GM12892 (cell line): ENCODE measurements at places on chromosomes 1 and 21.

DNA sequence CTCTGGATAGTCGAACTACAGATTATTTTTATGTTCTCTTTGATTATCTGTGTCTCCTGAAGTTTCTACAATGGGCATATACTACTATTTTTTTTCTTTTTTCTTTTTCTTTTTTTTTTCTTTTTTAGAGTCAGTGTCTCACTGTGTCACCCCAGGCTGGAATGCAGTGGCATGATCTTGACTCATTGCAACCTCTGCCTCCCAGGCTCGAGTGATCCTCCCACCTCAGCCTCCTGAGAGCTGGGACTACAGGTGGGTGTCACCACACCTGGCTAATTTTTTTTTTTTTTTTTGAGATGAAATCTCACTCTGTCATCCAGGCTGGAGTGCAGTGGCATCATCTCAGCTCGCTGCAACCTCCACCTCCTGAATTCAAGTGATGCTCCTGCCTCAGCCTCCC lies 250.7 kb upstream of the KAZN start:
- DNase-seq = no peak

DNA sequence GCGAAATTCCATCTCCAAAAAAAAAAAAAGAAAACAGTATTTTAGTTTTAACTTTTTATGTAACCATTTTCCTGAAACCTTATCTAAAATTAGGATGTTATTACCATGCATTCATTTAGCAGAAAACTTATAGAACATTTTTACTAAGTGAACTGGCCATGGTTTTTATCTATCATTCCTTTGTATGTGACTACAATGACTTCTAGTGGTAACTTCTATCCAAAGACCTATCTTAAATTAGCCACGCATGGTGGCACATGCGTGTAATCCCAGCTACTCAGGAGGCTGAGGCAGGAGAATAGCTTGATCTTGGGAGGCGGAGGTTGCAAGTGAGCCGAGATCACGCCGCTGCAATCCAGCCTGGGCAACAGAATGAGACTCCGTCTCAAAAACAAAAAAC lies 11.4 kb downstream of the GGPS1 start:
- no peak for DNase-seq

DNA sequence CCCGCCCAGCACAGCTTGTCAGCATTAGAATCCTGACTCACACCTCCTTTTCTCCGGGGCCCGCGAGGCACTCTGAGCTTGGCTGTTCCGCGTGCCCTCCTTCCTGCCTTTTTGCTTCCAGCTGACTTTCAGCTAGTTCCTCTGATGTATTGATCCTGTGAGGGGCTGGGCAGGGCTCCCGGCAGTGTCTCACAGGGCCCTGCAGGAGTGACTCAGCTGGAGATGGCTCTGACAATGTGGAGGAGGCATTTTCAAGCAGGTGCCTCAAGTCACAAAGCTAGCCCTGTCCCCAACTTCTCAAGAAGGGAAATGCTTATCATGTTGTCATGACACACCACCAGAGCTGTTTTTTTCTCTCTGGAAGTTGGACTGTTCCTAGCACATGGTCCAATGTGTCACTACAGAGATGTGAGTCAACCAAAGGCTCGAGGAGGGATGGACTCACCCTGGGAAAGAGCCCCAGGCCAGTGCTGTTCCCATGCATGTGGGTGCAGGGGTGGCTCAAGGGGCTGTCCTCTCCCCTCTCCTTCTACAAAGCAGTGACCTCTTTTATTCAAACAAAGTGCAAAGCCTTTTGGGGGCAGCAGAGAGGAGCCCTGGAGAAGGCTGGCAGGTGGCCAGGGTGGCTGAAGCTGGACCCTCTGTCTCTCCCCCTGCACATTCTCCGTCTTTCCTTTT lies 30.6 kb downstream of the SYT6 start:
- no peak for DNase-seq

DNA sequence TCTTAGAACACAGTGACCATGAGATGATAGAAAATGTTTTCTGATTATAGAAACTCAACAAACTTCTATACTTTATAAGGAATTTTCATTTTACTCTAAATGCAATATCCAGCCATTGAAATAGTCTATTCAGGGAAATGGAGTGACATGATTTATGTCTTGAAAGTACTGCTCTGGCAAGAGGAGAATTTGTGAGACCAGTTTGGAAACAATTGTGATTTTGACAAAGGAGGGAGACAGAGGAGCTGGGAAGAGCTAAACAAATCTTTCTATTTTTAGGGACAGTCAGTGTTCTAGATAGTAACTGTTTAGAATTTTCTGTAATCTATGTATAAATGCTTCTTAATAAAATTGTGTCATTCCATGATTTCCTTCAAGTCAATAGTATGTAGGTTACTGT lies 252.3 kb downstream of the FMN2 start:
- DNase-seq = no peak

GRCh38 chr1:244552336-244552735 lies 91.3 kb downstream of the CATSPERE start:
- no peak for DNase-seq

DNA sequence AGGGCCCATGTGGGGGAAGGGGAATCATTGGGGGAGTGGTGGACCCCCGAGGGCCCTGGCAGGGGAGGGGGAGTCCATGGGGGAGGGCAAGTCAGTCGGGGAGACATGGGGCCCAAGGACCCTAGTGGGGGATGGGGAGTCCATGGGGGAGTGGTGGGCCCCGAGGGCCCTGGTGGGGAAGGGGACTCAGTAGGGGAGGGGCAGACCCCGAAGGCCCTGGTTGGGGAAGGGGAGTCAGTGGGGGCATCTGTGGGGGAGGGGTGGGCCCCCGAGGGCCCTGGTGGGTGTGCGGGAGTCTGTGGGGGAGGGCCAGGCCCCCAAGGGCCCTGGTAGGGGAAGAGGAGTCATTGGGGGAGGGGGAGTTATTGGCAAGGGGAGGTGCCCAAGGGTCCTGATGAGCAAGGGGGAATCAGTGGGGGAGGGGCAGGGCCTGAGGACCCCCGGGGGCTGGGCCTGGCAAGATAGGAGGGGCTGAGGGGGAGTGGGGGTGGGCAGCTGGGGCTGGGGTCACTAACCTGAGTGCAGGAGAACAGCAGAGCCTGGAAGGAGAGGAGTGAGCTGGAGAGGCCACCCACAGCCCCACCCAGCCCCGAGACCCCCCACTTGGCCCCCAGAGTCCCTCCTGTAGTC lies 2.1 kb downstream of the MXRA8 start:
- no peak for DNase-seq

DNA sequence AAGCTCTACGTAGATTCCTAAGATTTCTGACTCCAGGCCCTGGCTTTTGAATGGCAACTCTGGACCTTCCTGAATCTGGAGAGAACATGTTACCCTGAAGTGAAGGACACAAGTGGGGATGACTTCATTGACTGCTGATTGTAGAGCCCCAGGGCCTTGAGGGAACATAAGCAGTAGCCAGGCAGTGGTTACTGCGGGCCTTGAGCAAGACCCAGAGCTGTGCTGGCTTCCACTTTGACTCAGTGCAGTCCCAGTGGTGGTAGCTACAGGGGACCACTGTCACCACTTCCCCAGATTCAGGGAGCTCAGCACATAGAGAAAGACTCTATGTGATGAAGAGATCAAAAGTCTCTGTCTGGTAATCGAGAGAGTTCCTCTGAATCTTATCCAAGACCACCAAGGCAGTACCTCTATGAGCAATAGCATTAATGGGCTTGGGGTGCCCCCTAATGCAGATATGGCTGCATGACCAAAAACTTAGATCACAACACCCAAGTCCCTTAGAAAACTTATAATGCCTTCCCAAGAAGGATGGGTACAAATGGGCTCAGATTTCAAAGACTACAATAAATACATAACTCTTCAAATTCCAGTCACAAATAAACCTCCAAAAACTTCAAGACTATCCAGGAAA lies 1278.3 kb downstream of the AMY1C start:
- no peak for DNase-seq

- DNase-seq = no peak
Observed at GRCh38 chr1:88247666-88248065, 436.4 kb upstream of the PKN2 start.

DNA sequence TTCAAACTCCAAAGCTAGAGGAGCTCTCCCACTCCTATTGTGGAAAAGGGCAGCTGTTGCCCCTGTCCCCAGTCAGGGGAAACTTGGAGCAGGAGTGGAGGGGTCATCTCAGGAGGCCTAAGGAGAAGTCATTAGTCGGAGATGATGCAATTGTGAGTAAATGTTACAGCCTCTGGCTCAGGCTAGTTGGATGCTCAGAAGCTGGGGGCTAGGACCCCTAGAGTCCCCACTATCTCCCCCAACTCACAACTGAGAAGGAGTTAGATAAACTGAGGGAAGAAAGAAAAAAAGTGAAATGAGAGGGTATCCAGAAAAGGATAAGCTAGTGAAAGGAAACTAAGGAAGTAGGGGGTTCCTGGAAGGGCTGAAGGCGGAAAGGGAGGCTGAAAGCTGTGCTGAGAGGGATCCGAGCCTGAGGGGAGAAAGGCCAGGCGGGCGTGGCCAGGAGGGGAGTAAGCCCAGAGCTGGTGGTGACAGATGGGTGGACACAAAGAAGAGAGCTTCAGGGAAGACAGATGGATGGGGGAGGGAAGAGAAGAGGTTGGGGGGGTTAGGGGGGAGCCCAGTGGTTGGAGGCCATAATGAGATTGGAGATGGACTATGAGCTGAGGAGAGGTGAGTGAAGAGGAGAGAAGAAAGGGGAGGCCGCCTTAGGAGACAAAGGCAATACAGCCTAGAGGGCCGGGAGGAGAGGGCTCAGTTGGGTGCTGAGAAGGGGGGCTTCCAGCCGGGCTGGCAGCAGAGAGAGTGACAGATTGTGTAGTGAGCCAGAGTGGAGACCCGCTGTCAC lies 4.5 kb upstream of the NHLH1 start:
- no peak for DNase-seq

DNA sequence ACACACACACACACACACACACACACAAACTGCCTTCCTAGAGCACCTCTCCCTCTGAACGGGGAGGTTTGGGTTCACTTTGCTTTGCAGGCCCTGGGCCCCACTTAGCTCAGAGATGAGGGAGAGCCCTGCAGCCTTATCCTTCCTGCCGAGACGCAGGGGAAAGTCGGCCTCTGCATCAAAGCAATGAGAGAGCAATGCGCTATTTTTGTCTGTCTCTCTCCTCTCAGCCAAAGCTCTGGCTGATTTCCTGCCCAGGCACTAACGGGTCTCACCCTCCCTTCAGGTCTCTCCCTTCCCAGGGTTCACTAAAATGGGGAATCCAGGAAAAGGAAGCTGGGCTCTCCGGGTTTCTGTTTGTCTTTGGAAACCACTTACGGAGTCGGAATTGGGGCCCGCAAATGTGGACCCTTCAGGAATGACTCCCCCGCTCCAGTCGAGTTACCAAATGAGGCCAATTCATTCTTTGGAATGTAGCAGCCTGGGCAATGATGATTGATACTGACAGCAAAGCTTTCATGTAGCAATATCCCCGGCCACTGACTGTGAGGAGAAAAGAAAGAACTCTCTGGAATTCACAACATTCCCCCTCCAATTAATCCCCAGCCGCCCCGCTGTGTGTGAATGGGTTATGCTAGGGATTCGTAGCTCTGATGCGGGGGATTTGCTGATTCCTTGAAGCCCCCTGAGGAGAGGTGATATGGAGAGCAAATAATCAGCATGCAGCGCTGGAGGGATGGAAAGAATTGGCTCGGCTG lies 61.5 kb upstream of the WLS start:
- DNase-seq = no peak

DNA sequence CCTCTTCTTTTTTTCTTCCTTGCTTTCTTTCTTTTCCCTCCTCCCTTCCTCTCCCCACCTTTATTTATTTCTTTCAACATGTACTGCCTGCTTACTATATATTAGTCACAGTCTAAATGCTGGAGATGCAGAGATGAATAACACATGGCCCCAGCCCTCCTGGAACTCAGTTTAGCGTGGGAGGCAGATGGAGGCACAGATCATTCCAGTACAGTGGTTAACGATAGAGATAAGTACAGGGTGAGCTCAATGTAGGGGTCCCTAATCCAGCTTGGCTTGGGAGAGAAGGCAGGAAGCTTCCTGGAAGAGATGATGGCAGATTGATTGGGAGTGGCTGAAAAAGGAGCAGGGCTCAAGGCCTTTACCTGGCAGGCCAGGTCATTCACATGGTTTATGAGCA lies 55.6 kb upstream of the PPP2R5A start:
- DNase-seq = no peak

DNA sequence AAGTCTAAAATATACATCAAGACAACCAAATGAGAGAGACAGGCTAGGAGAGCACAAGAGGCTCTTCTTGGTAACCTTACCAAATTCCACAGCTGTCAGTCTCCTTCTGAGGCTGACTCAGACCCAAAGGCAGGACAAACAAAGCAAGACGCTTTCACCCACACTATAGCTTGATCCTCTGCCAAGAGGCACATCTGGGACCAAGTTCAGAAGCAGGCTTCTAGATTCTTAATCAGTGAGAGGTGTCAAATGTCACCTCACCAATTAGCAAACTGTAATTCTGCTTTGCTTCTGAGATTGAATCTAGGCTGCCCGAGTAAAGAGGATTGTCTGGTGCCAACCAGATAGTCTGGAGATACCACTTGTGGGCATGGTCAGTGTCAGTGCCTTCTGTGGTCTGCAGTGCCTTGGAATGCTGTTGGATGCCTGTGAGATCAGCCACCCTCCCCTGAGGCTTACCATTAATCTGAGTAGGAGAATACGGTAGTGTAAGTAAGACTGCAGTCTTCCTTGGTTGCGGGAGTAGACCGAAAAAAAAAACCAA lies 151.0 kb downstream of the FMN2 start:
- DNase-seq = no peak

GRCh38 chr1:197224160-197224559 lies 43.9 kb upstream of the CRB1 start:
- DNase-seq = no peak

- no peak for DNase-seq
Observed at GRCh38 chr1:42674214-42674613, 8.0 kb upstream of the YBX1 start.

DNA sequence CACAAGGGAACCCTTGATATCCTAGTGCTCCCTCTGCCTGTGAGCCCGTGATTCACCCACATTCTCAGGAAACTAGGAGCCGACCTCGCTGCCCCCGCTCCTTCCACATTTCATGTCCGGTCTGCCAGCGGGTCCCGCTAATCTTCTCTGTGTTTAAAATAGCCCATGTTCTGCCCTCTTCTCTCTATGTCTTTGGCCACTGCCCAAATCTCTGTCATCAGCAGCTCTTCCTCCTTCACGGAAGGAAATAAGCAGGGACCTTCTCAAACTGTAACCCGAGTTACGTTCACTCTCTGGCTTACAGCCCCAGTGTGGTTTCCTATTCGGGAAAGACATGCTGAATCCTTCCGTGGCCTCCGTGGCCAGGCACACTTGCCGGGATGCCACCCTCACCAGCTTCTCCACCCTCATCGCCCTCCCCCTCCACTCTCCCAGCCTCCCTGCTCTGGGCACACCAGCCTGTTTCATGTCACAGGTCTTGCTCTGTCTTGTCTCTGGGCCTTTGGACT lies 21.1 kb upstream of the UBXN10 start:
- DNase-seq = no peak

DNA sequence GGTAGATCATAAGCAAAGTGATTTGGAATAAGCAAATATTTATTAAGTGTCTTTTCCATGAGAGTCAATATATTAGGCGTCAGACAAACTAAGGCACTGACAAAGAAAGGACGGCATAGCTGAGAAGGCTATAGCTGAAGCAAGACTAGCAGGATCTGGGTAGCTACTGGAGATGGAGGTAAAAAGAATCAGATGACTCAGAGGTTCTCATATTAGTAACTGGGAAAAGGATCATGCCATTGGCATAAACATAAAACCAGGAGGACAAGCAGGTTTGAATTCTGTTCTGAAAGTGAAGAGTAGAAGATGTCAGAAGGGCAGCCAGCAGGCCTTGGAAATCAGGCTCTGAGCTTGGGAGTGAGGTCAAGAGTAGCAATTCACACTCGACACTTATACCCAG lies 531.9 kb downstream of the PTPRC start:
- DNase-seq = no peak

GRCh38 chr1:9078752-9079500 lies 9.5 kb upstream of the SLC2A5 start:
- no peak for DNase-seq
